ENCODE measurements at places on chromosomes 2 and 18.
A peak's percentile ranks its signal among the peaks of the same experiment; 100 is the strongest.

GRCh38 chr2:224151680-224152310 lies 112.7 kb upstream of the SERPINE2 start:
- DNase-seq, result no peak

- DNase-seq, result no peak
These were observed 300.0 kb downstream of the PDE11A start for GRCh38 chr2:177772529-177772928.

GRCh38 chr2:28449488-28450395 lies 46.1 kb upstream of the PLB1 start:
- no peak for DNase-seq

DNA sequence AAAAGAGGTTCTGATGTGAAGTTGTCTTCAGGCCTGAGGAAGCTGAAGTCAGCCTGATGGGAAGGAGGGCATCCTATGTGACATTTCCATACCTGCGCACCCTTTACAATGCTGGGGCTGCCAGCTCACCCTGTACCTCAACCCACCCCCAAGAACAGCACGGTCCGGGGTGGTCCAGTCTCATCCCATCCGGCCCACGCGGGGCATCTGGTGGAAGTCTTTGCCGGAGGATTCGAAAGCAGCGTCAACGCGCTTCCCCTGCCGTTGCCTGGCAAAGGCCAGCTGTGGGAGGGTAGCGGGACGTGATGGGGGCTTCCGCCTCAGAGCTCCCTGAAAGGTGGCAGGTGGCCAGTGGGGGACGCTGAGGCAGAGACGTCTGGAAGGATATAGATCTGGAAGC lies 113.6 kb upstream of the ANKRD30BL start:
- DNase-seq, result no peak

GRCh38 chr2:132811148-132811915 lies 141.3 kb upstream of the LYPD1 start:
- DNase-seq, result no peak

DNA sequence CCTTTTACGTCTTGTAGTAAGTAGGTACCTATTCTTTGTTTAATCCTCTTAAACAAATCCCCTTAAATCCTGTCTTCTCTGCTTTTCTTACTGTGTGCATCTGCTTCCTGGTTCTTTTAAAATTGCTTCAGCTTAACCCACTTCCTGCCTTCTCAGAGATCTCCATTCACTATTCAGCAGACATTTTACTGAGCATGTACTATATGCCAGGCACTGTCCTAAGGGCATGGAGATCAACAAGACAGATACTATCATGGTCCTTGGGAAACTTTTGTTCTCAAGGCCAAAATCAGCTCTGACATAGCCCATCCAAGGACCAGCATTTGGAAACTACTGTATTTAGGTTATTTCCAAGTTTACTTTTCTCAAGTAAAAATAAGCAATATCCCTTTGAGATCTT lies 227.5 kb downstream of the TPGS2 start:
- no peak for DNase-seq

DNA sequence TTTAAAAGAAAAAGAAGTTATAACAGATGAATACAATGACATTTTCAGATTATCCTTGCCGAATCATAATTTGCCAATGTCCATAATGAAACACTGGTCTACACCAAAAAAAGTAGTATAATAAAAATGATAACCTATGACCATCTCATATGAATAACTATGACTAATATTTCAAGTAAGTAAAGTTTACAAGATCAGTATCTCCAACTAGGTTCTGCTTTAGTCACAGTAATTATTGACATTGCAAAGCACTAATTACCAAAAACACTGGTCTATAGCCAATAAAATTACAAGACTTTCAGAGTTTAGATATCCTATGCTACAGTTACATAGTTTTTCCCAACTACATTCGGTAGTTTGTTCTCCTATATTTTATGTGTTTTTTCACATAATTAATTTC lies 136.7 kb downstream of the MEMO1 start:
- no peak for DNase-seq

DNA sequence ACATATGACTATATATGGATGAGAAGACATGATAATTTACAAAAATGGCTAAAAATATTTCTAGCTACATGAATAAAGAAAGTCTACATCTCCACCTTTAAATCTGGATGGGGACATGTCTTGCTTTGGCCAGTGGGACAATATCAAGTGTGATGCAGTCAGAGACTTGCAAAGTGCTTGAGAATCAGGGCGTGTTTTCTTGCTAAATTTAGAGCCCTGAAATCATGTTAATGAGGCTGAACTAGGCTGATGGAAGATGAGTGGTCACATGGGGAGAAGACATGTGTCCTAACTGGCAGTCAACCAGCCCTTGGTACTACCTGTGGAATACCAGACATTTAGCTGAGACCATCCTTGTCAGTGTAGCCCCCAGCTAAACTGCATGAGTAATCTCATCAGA lies 278.5 kb upstream of the RGPD4 start:
- DNase-seq, result no peak

- no peak for DNase-seq
These were observed 28.4 kb downstream of the GREB1L start for GRCh38 chr18:21270453-21270852.

- no peak for DNase-seq
These were observed 110.9 kb upstream of the FOSL2 start for GRCh38 chr2:28281739-28282138.

DNA sequence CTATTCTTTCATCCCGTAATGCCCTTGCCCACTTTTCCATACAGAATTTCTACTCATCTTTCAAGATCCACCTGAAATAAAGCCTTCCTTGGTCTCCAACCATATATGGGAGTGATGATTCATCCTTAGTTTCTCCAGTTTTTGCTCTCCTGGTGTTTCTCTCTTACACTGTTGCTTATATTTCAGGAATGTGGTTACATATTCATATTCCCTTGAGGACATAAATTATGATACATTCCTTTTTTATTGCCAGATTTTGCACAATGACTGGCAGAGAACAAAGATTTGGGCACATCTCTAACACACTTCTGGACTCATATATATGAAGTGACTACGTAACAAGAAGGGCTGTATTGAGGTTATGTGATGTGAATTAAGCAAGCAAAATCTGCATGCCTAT lies 1573.4 kb upstream of the NXPH2 start:
- DNase-seq, result no peak

DNA sequence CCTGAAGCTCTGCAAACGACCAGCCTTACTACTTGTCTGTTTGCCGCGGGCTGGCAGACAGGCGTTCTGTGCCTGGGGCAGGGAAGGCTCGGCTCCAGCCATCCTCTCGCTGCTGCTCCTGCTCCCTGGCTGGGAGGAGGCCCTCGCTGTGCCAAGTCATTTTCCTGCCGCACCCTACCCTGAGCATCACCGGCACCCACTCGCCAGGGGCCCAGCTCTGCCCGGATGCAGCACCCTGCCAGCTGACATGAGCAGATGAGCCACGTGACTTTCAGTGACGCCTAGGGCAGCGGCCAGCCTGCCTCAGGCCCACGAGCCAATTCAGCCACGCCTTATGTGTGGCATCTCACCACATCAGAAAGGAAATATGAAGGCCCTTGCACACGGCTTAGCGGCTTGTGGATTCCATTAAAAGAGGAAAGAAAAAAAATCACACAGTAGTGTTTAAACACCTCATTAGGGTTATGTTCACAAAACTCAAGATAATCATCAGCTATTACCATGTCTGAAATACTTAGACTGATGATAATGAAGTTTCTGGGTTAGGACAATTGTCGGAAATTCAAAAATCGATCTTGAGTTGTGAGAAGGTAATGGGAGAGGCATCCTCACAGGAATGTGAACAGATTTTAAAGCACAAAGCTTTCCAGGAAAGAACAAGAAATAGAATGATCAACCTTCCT lies 250.5 kb downstream of the TWIST2 start:
- no peak for DNase-seq

- DNase-seq, result no peak
These were observed 3.2 kb downstream of the NMUR1 start for GRCh38 chr2:231527091-231527395.

DNA sequence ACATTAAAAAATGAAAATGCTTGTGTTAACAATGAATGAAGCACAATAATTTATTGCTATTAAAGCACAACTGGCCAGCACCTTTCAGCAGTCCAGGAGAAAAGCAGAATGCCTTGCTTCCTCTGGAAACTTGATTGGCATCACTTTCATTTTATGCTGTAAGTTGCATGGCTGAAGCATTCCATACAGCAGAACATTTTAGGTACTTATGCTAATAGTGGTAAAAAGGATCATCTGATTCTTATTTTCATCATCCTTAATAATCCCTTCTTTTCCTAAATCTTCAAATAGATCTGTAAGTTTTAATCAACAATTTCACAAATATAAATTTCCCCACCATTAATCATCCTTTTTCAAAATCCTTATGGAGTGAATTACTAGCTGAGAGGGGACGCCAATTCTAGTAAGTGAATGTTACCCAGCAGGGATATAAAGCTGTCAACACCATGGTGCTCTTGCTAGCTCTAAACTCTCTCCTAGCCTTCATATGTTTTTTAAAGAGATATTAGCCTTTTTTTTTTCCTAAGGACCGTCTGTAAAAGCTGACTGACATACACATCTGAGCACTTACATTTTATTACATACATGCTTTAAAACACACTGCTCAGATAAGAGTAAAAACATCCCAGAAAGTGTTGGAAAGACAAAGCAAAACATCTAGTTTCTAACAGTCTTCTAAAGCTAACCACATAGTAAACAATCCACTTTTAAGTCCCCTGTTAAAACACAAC lies 5.3 kb downstream of the SATB2 start:
- no peak for DNase-seq

DNA sequence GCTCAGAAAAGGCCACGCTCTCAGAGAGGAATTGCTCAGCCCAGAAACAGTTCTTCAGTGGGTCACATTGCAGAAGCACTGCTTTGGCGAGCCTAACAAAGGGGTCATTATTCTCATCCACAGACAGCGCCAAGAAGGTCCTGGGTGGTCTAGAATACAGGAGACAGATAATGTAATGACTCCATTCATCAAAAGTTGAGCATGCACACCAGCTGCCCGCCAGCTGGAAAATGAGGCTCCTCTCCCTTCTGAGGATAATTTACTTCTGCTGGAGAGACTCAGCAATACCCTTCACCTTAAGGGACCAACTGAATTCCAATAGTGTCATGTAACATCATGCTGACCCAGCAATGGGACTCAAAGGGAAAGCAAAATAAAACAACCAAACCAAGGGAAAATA lies 79.9 kb downstream of the TRIB2 start:
- no peak for DNase-seq

GRCh38 chr2:41966431-41966893 lies 81.4 kb upstream of the PKDCC start:
- DNase-seq, result peak; percentile 82

DNA sequence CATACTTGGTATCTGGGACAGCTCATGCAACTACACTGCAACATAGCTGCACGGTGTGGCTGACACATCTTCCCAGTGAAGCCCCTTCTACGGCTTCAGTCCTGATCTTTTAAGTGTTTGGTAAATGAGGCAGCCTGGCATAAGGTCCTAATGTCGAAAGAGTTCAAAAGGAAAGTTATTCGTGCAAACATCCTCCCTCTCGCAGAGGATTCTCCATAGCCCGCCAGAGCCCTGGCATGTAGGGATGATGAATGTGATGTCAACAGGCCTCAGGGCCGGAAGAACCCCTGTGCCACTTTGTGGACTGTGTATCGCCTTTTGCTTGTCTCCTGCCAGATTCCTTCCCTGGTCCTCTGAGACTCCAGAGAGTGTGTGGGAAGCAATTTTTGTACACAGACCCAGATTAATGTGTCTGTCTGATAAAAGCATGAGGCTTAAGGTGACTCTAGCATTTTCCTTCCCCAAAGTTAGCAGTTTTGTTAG lies 88.5 kb downstream of the SOCS6 start:
- no peak for DNase-seq

DNA sequence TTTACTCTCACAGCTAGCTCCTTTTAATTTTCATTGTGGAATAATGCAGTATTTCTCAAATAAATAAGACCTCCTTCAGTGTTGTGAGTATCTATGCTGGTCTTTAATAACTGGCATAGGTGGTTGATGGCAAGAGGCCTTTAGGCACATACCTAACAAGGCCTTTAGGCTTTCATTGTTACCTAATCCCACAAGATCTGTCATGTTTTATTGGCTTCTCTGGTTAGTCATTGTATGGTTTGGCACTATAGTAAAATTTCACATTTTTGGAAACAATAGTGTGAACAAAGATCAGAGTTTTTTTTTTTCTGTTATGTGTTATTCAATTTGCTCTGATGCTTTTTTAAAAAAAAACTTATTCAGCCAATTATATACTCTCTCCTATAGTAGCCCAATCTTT lies 89.8 kb upstream of the NEUROD1 start:
- no peak for DNase-seq

All from AG04450 (cell line).